ENCODE measurements at places on chromosomes 3 and 15. TPM values are rescaled to one million over a fixed set of nuclear protein-coding genes. Genes with fewer than 3 reads are reported as not detected.

CD47 gene
- total RNA-seq: 68.5 TPM

ACOX2 gene
- not detected for total RNA-seq

SLC24A5 gene
- not detected for total RNA-seq

CFAP92 gene
- total RNA-seq: 1.1 TPM

ZMYND10 gene
- total RNA-seq: 0.33 TPM

ARL14 gene
- total RNA-seq: 0.31 TPM

UACA gene
- total RNA-seq: 19.2 TPM

SCAANT1 gene
- not detected for total RNA-seq

C3orf20 gene
- 0.12 TPM for total RNA-seq

CLN6 gene
- 40.9 TPM for total RNA-seq

TNNC1 gene
- 1.3 TPM for total RNA-seq

CLEC3B gene
- total RNA-seq: 0.40 TPM

STAG1 gene
- total RNA-seq: 29.9 TPM

MRAS gene
- 15.4 TPM for total RNA-seq

ZNF502 gene
- 6.0 TPM for total RNA-seq

DPPA4 gene
- total RNA-seq: not detected

PRKCD gene
- 6.2 TPM for total RNA-seq

CTXN2 gene
- total RNA-seq: not detected

TNFAIP8L3 gene
- total RNA-seq: 9.7 TPM

GOLGA8T gene
- not detected for total RNA-seq

OIP5 gene
- 1.3 TPM for total RNA-seq

DBR1 gene
- 12.5 TPM for total RNA-seq

CCR9 gene
- total RNA-seq: not detected

AGBL1 gene
- not detected for total RNA-seq

ONECUT1 gene
- not detected for total RNA-seq

ZNF639 gene
- total RNA-seq: 29.2 TPM

TMC3 gene
- total RNA-seq: not detected

TTLL13 gene
- total RNA-seq: 0.21 TPM

GOLGA6D gene
- not detected for total RNA-seq

RAP2B gene
- 19.3 TPM for total RNA-seq

CCR3 gene
- total RNA-seq: 0.19 TPM

SORD gene
- total RNA-seq: 25.7 TPM

KCNAB1 gene
- 0.17 TPM for total RNA-seq

Data from mammary epithelial cell (primary cell).